Amygdala (tissue), 56 donors: ENCODE measurements at places on chromosomes 4 and X.
A peak's percentile ranks its signal among the peaks of the same experiment; 100 is the strongest.

DNA sequence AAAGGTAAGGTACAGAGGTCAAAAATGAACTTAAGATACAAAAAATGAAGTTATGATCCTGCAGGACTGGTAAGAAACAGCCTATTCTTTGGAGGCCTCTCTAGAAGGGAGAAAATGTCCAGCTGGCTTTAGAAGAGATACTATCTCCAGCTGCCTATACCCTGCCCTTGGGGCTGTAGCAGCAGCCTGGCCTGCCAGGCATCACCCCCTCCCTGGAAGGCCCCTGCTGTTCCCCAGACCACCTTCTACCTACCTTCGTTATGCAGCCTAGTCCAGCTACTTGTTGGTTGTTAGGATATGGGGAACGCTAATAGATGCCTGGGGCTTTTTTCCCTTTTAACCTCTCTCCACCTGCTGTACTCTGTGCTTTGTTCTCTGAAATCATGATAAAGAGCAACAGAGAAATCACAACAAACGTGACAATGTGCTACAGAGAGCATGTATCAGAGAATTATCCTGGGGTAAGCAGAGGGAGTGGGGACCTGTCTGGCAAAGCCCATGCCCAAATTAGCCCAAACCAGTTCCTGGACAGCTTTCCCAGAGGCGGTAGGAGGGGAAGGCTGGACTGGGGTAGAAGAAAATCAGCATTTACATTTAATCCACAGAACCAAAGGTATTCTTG lies 34.5 kb downstream of the FRMD7 start:
- DNase-seq, result no peak

DNA sequence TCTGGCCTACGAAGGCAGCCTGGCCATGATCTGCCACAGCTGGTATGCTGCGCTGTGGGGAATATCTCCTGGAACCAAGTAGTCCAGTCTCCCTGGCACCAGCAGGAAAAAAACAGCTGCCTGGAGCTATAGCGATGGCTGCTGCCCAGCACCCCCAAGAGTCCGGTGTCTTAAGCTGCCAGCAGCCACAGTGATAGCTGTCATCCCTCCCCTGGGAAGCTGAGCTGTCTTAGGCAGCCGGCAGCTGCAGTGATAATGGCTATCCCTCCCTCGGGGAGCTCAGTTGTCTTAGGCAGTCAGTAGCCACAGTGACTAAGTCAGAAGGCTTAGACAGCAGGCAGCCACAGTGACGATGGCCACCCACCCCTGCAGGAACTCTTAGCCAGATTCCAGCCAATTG lies 205.1 kb downstream of the STPG2 start:
- no peak for DNase-seq

DNA sequence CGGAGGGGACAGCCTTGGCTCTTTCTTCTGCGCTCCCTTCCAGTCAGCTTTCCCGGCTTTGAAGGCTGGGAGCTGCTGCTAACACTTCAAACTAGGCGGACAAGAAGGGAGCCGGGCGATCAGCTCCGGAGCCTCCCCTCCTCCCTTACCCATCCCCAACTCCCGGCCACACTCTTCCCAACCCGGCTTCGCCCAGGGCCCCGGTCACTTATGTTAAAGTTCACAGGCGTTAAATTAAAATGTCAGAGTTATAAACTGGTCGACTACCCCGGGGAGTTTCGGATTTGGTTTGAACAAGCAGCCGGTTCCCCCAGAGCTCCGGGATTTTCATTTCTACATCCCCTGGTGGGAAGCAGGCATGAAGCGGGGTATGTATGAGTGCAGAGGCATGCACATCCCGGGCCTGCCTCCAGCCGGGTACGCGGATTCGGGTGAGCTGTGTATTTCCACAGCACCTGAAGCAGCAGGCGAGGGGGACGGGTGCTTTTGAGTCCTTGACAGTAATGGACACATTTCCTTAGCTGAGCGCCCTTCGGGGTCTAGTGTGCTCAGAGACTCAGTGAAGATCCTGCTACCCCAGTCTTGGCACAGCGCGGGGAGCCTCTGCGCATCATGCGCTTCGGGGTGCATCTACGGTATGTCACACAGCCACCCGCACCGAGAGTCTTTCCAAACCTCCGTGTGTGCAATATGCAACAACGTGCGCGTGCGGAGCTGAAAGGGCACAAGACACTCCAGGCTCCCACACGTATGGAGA lies 880 bp downstream of the UNC5C start:
- DNase-seq, result peak; percentile 69

- DNase-seq, result no peak
Measured at GRCh38 chr4:6929812-6930464, 20.3 kb downstream of the TBC1D14 start.

- DNase-seq, result no peak
Measured at GRCh38 chrX:108735091-108735678, 1.2 kb downstream of the IRS4 start.

- no peak for DNase-seq
Measured at GRCh38 chr4:110289601-110290100, 91.2 kb upstream of the ELOVL6 start.

GRCh38 chr4:106315476-106315967 lies 487 bp downstream of the TBCK start:
- DNase-seq, result no peak

- no peak for DNase-seq
Measured at GRCh38 chrX:104427073-104427472, 138.9 kb upstream of the IL1RAPL2 start.

- no peak for DNase-seq
Measured at GRCh38 chr4:41424522-41424921, 113.4 kb upstream of the LIMCH1 start.

DNA sequence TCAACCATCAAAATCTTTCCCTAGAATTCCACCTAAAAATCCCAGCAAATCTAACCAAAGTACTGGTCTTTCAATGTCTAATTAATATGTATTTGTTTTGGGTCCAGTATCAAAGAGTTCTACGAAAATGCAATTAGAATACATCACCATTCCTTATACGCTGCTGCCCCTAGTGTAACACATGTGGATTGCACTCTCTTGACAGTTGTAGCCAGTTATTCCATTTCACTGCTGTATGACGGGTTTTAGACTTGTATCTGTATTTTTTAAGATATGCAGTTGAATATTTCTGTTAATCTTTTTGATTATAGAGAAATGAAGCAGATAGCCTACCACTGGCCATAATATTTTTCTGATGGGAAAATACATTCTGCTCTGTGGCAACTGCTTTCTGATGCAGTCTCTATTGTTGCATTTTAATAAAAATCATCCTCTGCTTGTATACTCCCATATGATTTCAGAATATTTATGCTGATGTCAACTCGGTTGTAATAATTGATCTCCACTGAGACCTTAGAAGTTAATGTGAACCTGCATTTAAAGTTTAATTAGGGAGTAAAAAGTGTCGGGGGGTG lies 17.1 kb upstream of the PAGE2B start:
- no peak for DNase-seq

GRCh38 chr4:102783006-102783405 lies 22.2 kb upstream of the MANBA start:
- DNase-seq, result no peak

- DNase-seq, result no peak
Measured at GRCh38 chrX:19063030-19063429, 59.2 kb downstream of the ADGRG2 start.

DNA sequence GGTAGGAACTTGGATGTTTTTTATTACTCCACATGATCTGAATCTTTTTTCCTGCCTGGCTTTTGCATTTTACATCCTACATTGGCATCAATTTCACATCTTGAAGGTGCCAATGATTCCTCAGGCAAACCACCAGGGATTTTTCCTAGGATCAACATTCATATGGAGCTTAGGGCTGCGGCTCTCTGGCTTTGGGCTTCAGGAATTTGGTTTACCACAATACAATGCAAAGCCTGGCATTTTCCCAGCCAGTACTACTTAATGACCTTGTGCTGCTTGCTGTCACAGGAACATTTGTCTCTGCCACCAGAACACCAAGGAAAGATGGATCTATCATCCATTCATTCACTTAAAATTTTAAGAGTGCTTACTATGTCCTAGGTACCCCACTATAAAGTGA lies 180.7 kb downstream of the PDGFC start:
- DNase-seq, result no peak

- DNase-seq, result no peak
Measured at GRCh38 chr4:70225824-70226223, at the start of gene FDCSP. Gene FDCSP (plus strand): TSS chr4:70226124. CDS start chr4:70231195, 5,071 bp downstream.

DNA sequence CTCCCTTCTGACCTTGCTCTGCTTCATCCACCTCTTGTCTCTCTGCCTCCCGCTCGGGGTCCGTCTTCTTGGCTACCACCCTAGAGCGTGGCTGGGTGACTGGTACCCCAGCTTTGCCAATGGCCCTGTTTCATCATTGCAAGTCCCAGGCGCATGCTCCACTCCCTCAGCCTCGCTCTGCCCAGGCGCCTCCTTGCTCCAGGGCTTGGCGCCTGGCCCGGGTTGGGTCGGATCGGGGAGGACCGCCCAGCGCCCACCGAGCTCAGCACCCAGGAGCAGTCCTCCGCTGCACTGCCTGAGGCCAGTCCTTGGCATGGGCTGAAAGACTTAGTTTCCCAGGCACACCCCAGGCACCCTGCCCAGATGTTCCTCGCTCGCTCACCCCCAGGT lies 577 bp downstream of the BGN start:
- peak; percentile 19 for DNase-seq

DNA sequence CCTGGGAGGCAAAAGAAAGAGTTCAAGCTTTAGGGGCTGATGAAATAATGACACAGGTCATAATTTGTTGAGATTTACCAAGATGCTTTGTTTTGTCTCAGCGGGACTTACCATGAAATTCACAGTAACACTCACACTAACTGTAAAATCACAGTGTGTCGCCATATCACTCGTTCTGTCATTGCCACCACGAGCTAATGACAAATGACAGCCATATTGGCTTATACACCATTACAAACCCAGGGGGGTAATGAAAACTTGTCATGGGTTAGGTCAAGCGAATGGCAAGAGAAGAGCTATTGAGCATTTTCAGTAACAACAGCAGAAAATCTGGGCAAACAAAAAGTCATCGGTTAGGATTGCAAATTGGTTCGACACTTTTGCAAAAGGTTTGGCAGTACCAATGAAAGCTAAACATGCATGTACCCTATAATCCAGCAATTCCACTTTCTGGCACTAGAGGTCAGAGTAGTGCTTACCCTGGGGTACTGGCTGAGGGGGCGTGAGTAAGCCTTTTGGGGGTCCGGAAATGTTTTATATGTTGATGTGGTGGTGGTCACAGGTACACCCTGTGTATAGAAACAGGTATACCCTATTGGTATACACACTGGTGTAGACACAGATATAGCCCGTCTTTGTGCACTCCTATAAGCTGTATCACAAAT lies 83.9 kb upstream of the RAI2 start:
- DNase-seq, result no peak

DNA sequence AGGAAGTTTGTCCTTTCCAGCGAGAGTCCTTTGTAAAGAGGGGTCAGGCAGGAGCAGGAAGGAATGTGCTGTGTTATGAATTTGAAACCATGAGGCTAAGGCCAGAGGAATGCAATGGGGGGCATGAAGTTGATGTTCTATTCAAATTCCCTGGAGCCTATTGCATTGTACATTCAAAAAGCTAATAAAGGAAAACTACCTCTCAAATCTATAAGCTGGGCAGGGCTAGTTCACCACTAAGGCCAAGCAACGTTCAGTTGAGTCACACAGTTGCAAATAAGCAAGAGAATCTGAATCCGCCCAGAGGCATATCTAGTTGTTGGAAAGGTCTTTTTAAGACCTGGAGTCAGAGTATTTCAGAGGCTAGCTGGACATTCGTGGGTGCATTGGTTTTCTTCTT lies 148.3 kb downstream of the DCTD start:
- DNase-seq, result no peak

GRCh38 chrX:149495573-149496071 lies 9.5 kb downstream of the IDS start:
- no peak for DNase-seq

GRCh38 chr4:79241846-79242245 lies 84.0 kb downstream of the NAA11 start:
- DNase-seq, result no peak

DNA sequence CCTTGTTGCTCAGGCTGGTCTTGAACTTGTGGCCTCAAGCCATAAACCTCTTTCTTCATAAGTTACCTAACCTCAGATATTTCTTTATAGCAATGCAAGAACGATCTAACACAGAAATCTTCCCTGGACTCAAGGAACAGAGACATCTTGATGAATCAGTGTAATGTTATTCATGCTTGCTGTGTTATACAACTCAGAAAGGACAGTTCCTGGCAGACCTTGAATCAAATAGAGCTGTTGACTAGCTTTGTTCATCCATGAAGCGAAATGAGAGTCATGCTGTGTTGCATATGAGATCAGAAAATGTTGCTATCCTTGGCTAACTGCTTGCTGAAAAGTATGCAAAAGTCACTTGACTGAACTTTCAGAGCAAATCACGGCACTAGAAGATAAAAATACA lies 72.6 kb upstream of the ARHGAP24 start:
- DNase-seq, result no peak

DNA sequence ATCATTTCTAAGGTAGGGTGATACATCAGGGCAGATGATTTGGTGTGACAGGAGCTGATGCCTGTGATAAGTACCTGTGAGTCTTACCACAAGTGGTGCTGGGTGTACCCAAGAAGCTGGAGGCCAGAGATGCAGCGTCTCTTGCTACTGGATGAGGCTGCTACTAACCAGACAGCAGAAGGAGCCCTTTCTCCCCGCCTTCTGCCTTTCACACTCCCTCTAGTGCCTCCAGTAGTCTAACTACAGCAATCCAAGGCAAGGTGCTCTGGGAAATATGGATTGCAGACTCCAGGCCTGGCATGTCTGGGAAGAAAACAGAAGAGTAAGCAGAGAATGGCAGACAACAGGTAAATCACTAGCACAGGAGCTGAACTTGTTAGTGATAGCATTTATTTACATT lies 470.8 kb downstream of the NKX6-1 start:
- DNase-seq, result no peak
